ENCODE measurements at places on chromosomes 7 and 10. TPM values are rescaled to one million over a fixed set of nuclear protein-coding genes. Genes with fewer than 3 reads are reported as not detected.

The GFRA1 gene
- 9.8 TPM for total RNA-seq

The PNLIP gene
- not detected for total RNA-seq

The DBNL gene
- total RNA-seq: 109 TPM

The TAS2R39 gene
- not detected for total RNA-seq

The DDIT4 gene
- total RNA-seq: 161 TPM
